Osteoblast (primary cell): ENCODE measurements at places on chromosomes 5 and 9. TPM values are rescaled to one million over a fixed set of nuclear protein-coding genes. Genes with fewer than 3 reads are reported as not detected.

DNA sequence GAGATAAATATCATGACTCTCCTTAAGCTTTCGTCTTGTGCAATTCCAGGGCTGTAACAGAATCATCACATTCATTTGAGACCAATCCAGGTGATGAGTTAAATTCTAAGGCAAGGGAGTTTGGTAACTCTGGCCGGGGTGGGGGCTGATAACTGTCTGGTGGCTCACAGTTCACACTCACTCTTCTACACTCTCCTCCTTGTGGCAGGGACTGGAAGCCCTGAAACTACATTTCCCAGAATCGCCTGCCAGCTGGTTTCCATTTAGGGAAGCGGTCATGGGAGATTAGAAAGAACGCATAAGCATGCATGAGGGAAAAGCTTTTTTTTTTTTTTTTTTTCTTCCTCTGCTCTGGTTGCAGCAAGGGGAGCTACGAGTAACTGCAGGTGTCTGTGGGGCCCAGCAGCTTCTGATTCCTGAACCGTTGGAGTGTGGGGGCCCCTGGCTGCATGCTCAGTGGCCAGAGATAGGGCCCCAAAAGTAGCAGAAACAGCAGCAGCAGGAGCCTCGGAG, 154.8 kb upstream of the TBC1D2 start:
- DNase-seq = no peak

- no peak for DNase-seq
Observed at GRCh38 chr9:20805766-20806165, 121.7 kb downstream of the FOCAD start.

Gene SLC6A7
- total RNA-seq = under 0.01 TPM in 1 of 2 replicates, not detected in the other

DNA sequence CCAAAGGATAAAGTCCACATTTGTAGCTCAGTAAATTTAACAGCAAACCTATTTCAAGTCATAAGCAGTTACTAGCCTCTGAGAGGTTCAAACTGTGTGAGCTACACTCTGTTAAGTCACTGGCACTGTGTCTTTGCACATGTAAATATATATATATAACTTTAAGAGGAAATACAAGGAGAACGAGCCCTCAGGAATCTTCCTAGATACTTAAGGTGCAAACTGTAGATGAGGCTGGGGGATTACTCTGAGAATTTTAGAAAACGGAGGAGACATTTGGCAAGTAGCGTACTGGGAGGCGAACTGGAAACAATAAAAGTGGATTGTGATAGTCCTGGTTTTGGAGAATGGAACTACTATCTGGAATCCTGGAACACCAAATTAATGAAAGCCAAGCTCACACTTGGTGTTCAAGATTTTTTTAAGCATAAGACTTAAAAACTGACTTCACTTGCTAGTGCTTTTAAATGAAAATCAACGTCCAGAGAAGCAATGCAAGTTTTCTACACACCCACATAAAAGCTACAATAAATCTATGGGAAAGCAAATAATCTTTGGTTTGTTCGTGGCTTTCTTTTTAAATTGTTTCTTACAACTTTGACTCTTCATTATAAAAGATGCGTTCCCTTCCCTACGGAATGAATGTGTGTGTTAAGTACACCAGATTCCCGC, 1057.0 kb upstream of the DMAC1 start:
- DNase-seq = peak; percentile 23

DNA sequence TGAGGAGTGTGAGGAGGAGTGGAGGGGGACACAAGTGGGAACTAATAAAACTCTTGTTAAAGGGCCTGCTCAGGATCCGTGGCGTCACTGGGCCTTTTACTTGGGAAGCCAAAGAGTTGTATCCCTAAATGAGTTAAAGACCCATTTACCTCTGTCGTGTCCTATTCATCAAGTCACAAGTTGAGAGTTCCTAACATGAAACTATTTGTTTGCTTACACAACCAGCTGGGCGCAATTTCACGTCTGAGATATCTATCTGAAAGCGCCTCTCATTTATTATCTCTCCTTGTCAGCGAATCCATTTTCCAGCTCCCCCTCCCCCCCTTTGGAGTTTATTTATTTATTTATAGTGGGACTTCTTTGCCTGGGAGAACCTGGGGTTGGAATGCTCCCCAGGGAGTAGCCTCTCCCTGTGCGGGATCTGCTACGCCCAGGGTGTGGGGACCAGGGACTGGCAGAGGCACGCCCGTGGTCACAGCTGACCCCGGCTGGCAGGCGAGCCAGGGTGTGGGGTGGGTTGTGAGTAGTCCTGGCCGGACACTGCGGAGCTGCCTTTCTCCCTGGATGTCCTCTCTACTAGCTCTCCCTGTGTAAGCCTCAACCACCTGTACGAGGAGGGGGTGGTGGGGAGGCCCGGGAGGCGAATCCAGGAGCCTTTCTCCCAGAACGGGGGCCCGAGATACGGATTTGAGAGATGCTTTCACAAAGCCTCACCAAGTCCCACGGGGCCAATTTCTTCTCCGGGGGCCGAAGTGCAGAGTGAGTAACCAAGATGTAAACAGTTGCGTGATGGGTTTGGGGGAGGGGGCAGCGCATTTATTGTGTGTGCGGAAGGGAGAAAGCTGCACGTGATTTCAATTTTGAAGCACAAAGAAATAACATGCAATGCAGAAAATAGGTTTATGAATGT, 15.3 kb downstream of the NR2F1 start:
- DNase-seq = no peak

DNA sequence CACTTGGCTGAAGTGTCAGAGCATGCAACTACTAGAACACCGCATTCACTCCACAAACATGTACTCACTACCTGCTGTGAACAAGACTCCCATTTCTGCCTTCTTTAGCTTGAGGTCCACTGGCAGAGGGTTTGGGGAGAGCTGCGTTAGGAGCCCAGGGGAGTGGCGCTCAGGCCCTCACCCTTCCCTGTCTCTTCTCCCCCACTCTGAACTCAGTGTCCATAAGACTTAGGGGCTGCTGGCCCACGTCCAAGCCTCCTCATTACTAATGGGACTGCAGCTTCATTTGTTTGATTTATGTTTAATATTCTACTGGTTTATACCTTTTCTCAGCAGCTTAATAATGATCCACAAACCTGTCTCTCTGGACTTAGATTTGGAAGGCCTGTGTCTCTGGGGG, 70.9 kb downstream of the HSPA4 start:
- DNase-seq = no peak

Gene NIPAL4
- 0.36 TPM in 1 of 2 replicates, not detected in the other for total RNA-seq

Gene TMEM215
- not detected in 2 replicates for total RNA-seq

DNA sequence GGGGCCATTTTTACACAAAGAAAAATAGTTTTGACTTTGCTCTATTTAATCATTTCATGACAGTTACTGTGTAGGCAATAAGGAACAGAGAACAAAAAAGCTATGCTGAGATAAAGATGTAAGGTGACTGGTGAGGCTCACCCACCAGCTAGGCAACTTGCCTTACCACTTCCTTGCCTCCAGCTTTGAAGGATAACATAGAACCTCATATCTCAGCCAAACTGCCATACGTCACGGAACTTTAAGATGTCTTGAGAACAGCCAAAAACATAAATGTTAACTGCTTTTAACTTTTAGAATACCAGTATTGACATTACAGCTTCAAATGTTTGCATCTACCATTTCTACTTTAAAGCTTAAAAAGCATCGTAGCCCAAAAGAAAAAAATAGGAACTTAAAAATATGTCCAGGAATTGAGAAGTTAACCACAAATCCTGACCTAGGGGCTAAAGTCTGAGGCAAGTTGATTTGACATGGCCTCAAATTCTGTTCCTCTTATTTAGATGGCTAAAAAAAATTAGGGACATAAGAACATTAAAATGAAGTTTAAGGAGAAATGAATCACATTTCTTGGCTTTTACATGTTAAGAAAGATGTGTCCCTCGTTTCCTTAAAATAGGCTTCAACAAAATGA, 7.7 kb upstream of the GCNT4 start:
- no peak for DNase-seq

Gene PLPP7
- total RNA-seq = 16.3 and 18.0 TPM in 2 replicates

Gene DMGDH
- total RNA-seq = 7.2 and 9.7 TPM in 2 replicates

DNA sequence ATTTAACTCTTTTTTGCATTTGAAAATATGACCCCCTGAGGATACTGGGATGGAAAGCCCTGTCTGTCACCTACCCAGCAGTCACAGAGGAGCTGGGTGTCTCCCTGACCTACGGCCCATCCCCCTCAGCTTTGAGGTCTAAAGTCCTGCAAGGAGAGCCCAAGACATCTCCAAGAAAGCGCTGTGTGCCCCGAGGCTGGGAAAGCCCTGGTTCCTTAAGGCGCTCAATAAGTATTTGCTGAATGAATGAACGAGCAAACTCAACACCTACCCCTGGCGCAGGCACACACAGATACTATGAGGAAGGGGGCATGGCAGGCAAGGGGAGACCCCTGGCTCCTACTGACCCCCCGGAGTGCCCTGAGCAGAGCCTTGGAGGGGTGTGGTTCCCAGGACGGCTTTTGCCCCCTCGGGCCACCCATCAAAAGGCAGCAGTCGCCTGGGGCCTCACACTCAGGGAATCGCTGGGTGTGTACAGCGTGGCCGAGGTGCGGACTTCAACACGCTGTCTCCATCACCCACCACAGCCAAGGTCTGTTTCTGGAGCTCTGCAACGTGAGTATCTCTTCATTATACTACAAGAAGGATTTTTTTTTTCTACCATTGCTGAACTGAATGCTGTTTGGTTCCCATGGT, 211.6 kb downstream of the ERCC6L2 start:
- no peak for DNase-seq

GRCh38 chr5:146706321-146706972, 172.1 kb downstream of the PPP2R2B start:
- no peak for DNase-seq

Gene LAMC3
- under 0.01 TPM in 1 of 2 replicates, not detected in the other for total RNA-seq

- DNase-seq = no peak
Observed at GRCh38 chr9:2502760-2503159, 118.8 kb upstream of the VLDLR start.

DNA sequence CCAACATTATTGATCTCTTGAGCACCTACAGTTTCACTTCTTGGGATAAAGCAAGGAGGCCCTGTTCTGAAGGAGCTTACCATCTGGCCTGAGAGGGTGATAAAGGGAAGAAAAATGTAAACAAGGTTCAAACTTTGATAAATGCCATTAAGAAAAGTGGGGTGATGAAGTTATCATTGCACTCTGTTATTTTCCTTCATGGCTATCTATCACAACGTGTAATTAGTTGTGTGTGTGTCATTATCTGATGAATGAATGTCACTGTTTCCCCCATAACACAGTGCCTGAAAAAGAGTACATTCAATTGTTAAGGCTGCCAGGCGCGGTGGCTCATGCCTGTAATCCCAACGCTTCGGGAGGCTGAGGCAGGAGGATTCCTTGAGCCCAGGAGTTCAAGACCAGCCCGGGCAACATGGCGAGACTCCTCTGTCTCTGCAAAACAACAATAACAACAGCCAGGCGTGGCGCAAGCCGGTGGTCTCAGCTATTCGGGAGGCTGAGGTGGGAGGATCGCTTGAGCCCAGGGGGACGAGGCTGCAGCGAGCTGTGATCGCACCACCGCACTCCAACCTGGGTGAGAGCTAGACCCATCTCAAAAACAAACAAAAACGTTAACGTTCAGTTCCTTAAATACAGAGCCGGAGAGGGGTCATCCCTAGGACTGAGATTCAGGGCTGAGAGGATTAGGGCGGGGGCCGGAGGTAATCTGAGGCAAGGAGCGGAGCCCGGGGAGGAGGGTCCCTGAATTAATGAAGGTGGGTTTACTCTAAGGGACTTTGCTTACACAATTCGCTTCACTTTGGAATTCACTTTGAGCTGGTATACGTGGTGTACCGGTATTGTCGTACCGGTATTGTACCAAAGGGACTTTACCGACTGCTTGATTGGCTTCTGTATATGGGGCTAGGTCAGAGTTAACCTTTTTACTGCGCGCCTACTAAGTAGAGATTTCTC, 917 bp downstream of the NHP2 start:
- no peak for DNase-seq

Gene HAND1
- under 0.01 TPM in 1 of 2 replicates, not detected in the other for total RNA-seq

DNA sequence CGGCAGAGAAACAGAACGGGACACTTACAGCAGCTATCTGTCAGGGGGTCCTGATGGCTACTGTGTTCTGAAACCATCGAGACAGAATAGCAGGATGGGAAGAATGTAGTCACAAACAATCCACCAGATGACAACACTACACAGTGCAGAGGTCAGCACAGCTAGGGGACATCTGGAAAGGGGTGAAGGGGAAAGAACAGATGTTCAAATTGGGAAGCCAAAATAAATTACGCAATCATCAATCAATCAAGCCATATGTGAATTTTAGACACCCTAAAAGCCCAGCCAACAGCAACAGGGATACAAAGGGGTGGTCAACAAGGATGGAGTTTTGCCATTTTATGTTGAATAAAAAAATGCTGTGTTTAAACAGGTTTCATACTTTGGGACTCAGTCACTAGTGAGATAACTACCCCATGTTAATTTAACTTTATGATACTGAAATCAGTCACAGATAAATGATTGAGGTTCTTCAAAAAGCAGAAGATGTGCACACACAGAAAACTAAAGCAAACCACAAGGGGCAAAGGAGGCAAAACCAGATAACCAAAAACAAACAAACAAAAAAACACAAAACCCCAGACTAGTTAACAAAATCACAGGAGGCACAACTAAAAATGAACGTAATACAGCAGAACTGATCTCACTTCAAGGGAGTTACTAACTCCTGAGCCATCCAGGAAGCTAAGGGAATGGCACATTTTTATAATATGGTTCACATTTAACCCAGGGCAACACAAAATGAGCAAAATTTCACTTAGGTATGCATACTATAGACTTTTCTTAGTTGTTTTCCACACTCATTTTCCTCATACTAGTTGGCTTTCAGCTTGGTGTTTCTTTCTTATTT, 65.9 kb downstream of the HABP4 start:
- no peak for DNase-seq

- no peak for DNase-seq
Observed at GRCh38 chr5:100772548-100772947, 130.5 kb downstream of the ST8SIA4 start.

- DNase-seq = no peak
Observed at GRCh38 chr9:113299800-113300292, 3.3 kb downstream of the RNF183 start.

Gene ITGA2
- total RNA-seq = 2.7 and 2.9 TPM in 2 replicates

Gene PCDHGB5
- 21.5 and 24.2 TPM in 2 replicates for total RNA-seq

Gene PDE8B
- total RNA-seq = under 0.01 TPM in 2 replicates

GRCh38 chr9:130437011-130437789, 7.6 kb upstream of the ASS1 start:
- peak; percentile 75 for DNase-seq

DNA sequence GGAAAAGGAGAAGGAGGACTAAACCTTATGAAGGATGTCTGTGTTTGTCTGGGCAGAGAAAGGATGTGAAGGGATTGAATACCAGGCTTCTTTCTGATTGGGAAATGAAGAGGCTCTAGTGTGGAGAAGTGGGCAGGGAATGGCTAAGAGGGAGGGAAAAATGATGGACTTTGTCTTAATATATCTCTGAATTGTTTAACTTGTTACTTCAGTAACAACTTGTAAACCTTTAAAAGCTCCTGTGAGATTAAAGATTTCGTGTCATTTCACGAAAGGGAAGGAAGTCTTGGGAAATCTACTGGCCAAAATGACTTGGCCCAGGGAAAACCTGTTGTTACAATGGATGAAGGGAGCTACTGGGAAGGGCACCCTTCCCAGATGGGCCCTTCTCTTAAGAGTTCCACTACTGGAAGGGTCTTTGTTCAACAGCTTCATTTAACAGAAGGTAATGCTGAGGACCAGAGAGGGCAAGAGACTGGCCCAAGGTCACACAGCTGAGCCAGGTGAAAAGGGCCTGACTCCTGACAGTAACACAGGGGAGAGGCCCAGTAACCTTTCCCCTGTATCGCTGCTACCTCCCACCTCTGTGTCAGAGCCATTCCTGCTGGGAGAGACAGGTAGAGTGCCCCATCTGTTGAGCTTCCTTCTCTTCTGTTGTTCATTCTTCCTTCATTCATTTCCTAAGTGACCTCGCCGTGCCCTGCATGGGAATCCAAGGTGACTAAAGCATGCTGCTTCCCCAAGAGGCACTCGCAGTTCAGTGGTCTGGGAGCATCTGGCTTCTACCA, 5.1 kb upstream of the TCOF1 start:
- DNase-seq = no peak
